ENCODE measurements at places on chromosomes 6 and 20.

DNA sequence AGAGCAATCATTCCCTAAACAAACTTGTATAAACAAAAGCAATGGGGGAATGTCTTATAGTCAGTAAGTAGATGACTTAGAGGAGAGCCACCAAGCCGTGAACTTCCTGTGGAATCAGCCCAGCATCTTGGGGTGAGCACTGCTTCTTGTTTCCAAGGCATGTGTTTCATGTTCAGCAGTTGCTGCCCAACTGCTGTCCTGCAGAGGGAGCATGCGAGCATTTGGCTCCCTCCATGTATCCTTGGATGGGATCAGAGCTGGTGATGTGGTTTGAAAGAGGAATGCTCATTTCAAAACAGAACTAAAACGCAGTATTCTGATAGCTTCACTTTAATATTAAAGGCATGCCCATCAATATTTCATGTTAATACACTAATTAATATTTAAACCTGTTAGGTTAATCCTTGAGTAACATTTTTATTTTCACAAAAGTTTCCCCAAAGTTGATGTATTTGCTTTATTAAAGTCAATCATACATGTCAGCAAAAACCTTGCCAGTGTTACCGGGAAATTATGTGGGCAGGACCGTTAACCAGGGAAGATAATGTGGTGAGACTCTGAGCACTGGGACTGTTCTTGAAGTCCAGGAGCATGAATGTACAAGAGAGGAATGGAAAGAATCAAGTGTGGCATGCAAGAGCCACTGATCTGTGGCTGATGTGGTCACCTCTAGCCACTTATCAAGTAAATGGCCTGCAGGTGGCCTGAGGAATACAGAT is 172.1 kb upstream of the GGTLC1 start:
- DNase-seq: peak; percentile 69

- no peak for DNase-seq
Observed at GRCh38 chr6:73898599-73898998, 202.6 kb downstream of the CD109 start.

GRCh38 chr6:111291336-111292259 is 191.4 kb downstream of the REV3L start:
- DNase-seq: no peak

DNA sequence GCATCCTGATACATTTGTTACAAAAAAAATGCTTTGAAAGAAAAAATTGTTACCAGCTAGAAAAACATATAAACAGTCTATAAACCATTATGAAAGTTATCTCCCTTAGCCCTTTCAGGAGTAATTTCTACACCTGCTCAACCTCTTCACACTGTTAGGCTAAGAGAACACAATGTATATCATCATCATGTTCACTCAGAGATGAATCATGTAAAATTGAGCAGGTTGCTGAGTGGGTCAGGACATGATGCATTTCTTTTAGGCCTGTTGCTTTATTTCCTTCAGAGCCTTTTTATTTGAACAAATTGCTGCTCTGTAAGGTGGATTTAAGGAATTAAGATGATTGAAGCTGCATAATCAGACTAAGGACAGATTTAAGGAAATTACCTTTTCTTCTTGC is 531.3 kb upstream of the MAN1A1 start:
- no peak for DNase-seq

GRCh38 chr6:157283900-157284737 is 39.2 kb downstream of the TMEM242 start:
- DNase-seq: no peak

- DNase-seq: no peak
Observed at GRCh38 chr6:63910863-63911551, 275.4 kb downstream of the PHF3 start.

GRCh38 chr6:73640179-73640750 is 13.5 kb downstream of the SLC17A5 start:
- no peak for DNase-seq

DNA sequence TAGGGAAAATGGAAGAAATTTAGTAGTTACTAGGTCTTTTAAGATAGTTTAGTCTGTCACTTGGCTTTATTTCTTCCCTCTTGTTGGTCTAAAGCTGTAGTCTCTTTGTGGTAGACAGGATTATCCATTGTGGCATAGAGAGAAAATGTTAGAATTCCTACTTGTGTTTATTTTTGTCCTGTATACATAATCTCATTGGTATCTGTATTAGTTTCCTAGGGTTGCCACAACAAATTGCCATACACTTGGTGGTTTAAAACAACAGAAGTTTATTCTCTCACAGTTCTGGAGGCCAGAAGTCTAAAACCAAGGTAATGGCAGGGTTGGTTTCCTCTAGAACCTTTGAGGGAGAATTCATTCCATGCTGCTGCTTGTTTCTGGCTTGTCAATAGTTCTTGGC is 119.4 kb downstream of the ZFAND3 start:
- no peak for DNase-seq

- DNase-seq: no peak
Observed at GRCh38 chr6:167652701-167653095, 174.0 kb upstream of the AFDN start.

DNA sequence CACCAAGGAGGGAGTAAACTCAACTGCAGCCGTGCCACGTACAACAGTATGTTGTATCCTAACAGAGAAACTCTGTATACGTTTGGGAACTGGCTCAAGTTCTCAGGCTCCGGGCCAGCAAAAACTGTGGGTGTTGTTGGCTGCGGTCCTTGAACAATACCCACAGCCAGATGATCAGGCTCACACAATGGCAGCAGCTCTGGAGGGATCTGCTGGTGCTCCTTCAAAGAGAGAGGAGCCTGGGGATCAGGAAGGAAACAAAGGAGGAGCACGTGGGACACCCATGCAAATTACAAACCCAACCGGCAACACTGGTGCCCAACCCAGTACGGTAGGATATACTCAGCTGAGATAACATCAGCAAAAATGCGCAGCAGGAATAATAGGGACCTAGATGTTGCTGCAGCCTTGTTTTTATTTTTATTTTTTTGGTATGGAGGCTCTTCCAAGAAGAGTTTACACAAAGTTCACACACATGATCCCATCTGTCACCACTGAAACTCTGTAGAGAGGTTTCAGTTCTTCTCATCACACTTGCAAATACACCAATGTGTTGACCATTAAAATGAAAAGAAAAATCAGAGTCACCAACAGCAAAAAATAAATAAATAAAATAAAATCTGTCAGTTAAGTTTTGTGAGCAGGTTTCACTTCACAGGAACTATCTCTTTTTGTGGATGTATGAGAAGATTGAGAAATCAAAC is 41.2 kb upstream of the PDE10A start:
- no peak for DNase-seq

DNA sequence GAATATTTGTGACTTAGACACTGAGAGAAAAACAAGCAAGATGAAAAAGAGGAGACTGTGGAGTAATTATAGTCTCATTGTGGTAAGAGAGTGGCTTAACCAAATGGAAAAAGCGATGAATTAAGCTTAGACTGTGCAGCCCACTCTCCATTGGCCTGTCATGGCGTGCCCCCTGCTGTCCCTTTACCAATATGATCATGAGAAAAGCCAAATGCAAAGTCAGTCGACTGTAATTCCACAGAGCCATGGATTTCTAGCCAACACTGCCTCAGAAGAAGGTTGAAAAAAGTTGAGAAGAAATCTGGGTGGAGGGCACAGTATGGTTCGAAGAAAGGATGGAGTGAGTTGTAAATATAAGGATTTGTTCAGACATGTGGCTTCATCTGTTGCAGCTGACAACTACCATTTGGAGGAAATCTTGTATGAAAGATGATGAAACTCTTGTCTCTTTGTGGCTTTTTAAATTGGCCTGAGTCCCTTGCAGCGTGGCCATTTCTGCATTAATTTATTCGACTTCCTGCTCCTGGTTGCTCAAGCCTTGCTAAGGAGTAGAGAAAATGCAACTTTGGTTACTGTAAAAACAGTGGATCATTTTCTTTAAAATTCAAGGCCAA is 251.4 kb downstream of the DOK5 start:
- DNase-seq: peak; percentile 4

DNA sequence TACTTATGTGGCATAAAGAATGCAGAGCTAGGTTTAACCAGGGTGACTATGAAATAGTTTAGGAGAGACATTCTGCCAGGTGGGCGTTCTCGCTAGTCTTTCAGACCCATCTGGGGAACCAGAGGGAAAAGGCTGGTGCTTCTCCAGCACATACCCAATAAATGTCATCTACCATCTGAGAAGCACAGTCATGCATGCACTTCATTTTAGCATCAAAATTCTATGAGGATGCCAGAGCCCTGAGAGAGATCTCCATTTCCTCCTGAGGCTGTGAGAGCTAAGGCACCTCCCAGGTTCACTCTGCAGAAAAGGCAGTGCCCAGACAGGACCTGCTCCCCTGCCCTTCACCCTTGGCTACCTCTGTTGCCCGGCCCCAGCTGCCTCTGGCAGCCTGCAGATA is 231.7 kb upstream of the PRND start:
- DNase-seq: no peak

GRCh38 chr20:49167811-49168507 is 20.2 kb downstream of the STAU1 start:
- DNase-seq: no peak

GRCh38 chr6:157569543-157569942 is 188.6 kb downstream of the ZDHHC14 start:
- DNase-seq: peak; percentile 84

GRCh38 chr6:4861564-4861963 is 85.4 kb downstream of the CDYL start:
- no peak for DNase-seq

GRCh38 chr6:39839445-39839844 is 47.3 kb downstream of the DAAM2 start:
- DNase-seq: no peak

- no peak for DNase-seq
Observed at GRCh38 chr20:47490795-47491194, 10.9 kb upstream of the NCOA3 start.

DNA sequence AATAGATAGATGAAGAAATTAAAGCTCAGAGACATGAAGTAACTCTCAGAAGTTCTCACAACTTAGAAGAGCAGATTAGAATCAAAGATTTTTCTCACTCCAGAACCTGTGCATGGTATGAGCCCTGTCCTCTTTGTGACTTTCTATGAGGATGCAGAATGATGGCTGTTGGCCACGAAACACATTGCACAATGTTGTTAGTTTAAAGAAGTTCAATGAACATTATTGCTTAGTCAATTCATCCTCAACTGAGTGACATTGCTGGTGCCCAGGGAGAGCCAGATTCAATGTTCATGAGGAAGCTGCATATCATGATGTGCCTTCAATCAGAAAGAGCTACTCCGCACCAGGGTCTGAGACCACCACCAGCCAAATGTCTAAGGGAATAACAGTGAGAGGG is 633.1 kb downstream of the PTPRT start:
- DNase-seq: no peak

DNA sequence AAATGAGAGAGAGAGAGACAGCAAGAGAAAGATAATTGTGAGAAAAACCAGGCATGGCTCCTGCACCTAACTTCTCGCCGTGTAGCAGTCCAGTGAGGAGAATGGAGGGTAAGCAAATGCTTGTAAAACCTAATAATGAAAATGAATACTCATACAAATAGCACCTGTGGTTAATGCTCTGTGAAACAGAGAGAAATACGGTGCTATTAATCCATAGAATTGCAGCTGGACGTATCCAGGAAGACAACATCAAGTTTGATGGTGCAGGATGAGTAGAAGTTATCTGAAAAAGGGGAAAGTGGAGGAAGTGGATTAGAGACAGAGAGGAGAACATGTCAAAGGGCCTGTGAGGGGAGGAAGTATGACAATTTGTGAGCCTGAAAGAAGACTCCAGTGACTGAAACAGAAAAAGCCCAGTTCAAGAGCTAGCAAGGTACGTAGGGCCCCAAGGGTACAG is 89.4 kb upstream of the PAK5 start:
- DNase-seq: no peak

DNA sequence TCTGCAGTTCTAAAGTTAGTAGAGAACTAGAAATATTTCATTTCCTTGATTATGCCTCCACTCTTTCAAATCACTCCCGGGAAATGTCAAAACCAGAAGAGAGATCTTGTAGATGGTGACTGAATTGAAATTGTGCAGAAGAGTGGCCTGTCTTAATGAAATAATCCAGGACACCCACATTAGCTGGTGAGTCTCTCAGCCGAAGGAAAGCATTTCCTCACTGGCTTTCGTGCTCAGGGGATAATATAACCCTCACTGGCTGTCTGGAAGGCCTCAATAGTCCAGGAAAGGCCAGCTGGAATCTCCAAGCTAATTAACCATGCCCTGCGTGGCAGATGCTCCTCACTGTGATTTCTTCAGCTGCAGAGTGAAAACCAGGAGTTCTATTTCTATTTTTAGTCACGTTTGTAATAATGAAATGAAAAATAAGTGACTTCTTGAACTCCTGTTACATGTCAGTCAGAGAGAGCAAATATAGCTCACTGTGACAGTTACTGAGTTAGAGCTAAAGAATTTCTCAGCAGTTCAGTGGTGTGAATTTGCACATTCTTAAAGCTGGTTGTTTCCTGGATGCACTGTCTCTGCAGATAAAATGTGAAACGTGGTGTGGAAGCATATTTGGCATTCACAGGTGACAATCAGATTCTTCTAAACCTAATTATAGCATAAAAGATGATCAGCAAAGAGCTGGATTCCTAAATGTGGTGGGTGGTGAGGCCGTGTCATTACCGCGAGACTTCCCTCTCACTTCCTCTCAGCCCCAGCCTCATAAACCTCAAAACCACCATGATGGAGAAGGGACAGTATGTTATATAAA is 211.7 kb downstream of the LMBRD1 start:
- peak; percentile 37 for DNase-seq

GRCh38 chr20:19649041-19649440 is 109.0 kb upstream of the RIN2 start:
- DNase-seq: no peak

GRCh38 chr20:48431653-48432493 is 395.9 kb downstream of the PREX1 start:
- no peak for DNase-seq

DNA sequence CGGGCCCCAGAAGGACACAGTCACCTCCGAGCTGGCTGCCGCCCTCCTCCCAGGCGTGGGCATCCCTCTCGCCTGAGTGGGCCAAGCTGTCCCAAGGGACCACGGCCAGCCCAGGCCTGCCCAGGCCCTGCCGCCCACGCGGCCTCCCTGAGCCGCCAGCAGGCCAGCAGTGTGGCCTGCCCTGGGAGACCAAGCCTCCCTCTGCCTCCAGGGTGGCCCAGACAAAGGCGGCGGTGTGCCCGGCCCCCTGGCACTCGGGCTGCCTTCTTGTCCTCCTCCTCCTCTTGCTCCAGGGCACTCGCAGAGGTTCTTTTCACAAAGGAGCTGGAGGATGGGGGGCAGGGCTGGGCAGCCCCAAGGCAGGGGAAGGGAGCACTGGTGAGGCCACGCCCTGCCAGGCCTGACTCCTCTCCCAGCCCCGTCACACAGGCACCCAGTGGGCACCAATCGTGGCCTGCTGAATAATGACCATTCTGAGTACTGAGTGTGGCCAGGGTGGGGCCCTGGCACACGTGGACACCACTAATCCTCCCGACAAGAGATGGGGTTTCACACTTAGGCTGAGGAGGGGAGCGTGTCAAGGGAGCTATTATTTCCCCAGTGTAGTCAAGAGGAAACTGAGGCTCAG is 25.3 kb downstream of the NOL4L start:
- DNase-seq: no peak

DNA sequence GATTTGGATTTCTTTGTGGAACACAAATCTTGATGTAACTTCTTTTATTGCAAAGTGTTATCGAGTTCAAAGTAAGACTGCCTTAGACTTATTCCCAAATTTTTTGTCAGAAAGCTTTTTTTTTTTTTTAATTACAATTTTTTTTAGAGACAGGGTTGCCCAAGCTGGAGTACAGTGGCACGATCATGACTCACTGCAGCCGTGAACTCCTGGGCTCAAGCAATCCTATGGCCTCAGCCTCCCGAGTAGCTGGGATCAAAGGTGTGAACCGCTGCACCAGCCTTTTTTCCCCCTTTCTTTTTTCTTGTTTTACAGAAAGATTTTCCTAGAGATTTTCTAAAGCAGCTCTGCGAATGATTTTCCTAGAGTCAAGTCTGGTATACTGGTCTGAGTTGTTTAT is 2.8 kb downstream of the RIOK1 start:
- DNase-seq: no peak

All from Jurkat, Clone E6-1 (cell line).